ENCODE measurements at places on chromosomes 3 and 15.

DNA sequence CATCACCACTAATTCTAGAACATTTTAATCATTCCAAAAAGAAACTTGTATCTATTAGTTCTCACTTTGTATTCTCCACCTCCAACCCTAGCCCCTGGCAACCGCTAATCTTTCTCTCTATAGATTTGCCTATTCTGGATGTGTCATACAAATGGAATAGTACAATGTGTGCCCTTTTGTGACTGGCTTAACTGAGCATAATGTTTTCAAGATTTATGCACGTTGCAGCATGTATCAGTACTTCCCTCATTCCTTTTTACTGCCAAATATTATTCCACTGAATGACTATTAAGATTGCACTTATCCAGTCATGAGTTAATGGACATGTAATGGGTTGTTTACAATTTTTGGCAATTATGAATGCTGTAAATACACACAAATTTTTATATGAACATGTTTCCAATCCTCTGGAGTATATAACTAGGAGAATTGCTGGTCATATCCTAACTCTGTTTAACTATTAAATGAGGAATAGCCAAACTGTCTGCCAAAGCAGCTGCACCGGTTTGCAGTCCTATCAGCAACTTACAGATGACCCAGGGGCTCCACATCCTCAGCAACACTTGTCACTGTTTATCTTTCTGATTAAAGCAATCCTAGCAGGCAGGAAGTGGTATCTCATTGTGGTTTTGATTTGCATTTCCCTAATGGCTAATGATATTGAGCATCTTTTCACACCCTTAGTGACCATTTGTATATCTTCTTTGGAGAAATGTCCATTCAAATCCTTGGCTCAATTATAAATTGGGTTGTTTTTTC lies 42.9 kb downstream of the DCUN1D1 start:
- no peak for DNase-seq

DNA sequence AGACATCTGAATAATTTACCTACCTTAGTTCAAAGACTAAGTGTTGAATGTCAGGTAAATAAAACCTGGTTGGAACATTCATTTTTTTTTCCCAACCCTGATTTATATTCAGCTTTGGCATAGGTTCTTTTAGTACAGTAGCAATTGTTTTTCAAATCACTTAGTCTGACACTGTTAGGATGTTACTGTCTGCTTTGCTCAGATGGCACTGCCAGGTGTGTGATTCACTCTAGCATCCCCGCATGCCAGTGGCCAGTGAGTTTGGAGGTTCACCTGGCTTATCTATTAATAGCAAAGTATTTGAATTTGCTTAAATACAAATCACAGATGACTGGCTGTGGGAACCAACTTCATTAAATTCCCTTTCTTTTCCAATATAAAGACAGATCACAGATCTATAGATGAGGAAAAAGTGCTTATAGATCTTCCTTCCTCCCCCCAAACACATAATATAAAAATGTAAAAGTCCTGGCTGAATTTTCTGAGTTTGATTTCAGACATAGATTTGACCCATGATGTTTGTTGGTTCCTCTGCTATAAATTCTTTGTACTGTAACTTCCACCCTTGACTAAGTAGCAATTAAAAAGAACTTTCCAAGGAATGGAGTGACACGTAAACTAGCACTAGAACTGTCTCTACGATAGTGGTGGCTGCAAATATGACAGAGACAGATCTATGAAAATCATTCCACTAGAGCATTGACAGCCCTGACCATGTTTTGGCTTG lies 3.9 kb downstream of the THBS1 start:
- DNase-seq: no peak

DNA sequence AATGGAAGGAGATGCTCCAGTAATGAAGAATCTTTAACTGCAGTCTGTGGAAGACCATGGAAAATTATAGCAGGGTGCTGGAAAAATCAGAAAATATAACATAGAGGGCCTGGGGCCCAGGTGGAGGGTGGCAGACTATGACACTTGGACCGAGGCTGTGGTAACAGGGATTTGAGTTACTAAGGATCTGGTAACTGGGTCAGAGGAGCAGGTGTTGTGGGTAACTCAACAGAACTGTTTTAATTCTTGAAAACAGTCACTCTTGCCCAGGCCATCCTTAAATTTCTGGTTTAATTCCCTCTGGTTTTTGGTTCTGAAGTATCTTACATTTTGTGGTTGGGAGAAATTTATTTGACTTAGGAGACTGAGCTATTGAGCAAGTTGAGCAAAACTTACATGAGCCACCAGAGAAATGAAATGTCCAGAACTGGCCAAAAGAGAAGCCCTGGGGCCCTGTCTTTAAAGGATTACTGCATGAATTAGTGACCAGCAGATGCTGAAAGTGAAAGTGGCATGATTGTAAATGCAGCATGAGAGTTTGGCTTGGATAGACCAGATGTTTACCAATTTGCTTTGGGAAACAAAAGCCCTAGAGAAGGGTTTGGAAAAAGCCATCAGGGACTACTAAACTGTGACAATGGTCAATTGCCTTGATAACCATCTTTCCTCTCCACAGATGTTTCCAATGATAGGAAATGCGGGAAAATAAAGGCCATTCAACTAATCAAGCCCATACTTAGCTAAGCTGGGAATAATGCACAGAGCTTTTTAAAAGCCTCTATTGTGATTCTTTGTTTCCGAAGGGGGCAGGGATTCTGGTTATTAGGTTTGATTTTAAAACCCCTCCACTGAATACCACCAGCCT lies 374.9 kb upstream of the TGFBR2 start:
- no peak for DNase-seq

DNA sequence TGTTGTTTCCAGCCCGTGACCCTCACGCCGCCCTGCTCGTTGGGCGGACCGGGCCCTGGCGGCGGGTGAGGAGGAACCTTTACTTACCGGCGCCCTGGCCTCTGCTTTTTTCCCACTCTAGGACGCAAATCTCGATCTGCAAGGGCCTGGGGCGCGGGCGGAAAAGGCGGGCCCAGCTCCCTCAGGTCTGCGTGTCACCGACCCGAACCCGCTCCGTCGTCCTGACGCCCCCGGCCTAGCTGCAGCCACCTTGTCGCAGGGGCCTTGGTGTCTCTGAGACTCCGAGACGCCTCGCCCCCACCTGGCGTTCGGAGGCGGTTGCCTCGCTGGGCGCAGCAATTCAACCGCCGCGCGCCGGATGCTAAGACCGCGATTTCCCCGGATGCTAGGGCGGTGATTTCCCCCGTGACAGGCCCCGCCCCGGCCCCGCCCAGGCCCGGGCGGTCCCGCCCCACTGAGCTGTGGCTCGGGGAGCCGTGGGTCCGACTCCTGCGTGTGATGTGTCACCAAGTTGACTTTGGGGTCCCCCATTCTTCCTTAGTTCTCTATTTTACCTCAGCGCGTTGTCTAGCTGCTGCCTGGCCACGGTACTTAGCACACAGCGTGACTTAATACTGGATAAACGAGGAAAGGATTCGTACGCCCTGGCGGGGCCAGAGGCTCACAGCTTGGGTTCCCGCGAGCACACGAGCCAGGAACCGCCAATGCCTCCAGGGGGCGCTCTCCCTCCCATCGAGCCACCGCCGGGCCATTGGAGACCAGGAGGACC lies at the start of gene RPL39L:
Gene RPL39L, minus strand, starts transcription at position 371 of the 769 bp plus-strand sequence. CDS start 18,196 bp downstream, outside the sequence.
- DNase-seq: peak; percentile 92

- no peak for DNase-seq
These were observed 34.7 kb upstream of the AGBL1 start for GRCh38 chr15:86044981-86045380.

DNA sequence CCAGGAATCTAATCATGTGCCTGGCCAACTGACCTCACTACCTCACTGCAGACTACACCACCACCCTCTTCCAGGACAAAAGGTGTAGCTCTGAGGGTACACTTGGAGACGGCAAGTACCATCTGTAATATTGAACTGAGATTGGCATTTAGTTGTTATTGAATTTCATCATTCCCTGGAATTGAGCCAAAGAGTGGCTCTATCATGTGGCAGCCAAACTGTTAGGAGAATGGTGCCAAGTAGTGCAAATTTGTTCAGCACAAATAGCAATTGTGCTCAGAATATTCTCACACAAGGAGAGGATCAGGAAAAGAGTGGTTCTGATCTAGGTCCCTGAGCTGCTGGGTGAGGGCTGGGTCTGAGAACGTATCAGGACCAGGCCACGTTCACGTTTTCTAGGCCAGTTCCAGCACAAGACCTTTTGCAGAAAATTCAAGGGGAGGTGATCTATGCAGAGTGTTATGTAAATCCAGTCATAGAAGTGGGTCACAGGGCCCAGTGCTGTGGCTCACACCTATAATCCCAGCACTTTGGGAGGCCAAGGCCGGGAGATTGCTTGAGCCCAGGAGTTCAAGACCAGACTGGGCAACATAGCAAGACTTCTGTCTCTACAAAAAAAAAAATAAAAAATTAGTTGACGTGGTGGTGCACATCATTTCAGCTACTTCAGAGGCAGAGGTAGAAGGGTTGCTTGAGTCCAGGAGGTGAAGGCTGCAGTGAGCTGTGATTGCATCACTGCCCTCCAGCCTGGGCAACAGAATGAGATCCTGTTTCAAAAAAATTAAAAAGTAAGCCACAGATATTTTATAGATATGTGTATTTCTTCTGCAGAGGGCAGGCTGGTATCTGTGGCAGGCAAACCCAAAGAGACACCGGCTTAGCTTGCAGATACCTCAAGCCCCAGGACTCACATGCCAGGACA lies 31.9 kb upstream of the CFAP161 start:
- DNase-seq: no peak

DNA sequence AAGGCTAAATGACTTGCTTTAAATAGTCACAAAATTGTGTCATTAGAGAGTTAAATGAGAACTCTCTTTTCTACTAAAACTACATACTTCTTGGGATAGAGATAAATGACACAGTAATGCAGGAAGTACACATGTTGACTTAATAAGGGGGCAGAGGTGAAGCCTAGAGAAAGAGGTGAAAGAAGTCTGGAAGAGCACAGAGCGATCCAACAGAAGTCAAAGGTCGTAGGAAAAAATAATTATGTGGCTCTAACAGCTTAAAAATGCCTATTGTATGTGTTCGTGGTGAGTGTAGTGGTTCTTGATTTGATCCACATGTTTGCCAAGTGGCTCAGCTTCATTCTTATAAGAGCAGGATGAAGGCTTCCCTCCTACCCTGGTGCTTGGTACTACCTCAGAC lies 61.7 kb downstream of the TMEM212 start:
- DNase-seq: no peak

- no peak for DNase-seq
These were observed 216.1 kb downstream of the NAALADL2 start for GRCh38 chr3:175075269-175075668.

DNA sequence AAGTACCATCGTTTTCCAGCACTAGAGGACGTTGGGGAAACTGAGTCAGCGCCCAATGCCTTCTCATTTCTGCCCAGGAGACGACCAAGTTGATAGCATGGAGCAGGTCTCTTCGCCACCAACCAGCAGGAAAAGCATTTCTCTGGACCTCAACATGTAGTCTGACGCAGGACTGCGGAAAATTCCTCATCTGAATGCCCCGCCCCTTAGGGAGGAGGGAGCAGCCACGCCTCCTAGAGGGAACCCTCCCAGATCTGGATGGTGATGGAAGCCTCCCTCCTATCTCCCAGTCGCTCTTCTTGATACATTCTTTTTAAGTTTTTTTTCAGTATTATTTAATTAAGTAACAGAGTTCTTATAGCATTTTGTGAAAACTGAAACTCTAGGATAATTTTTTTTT lies 17.4 kb upstream of the MINDY4B start:
- peak; percentile 27 for DNase-seq

DNA sequence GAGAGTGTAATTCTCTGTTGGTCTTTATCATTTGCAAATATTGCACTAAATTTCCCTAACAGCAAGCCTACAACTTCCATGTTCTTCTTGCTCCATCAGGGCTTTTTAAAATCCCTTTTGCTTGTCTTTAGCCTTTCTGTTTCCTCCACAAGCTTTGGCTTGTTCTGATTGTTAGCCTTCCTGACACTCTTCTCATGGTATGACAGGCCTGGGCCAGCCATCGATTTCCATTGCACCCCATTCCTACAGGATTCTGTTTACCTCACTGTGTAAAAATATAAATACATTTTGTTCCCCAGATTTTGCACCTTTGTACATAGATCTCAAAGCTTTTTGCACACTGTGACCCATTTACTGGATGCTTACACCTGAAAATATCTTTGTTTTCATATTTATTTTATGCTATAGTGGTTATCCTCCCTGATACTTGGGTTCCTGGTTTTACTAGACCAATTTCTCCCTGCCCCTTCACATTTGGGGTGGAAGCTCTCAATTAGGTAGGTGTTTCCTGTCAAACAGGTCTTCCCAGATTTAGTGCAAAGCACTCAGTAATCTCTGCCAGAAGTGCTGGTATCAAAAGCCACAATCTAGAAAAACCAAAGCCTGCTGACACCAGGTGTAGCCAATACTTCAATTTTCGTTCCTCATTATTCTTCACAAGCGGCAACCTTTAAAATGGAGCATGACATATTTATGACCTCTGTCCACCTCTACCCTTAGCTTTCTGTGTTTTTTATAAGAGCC lies 57.9 kb upstream of the PPP2R3A start:
- DNase-seq: peak; percentile 34

DNA sequence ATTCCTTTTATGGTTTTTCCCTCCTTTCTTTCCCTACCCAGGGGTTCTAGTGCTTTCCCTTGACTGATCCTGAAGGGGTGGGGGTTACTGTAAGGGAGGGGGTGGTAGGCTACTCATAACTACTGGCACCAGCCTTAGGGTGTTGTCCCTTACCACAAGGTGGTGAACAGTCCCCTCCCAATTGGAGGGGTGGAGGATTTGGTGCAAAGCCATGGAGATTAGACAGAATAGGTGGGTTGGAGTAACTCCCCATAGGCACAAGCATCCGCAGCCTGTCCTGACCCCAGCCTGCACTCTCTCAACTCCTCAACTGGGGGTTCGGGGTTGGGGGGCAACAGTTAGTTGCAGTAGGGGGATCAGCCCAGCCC lies 2.6 kb upstream of the HYAL2 start:
- DNase-seq: no peak
